ENCODE measurements at places on chromosomes 3 and 15. TPM values are rescaled to one million over a fixed set of nuclear protein-coding genes. Genes with fewer than 3 reads are reported as not detected.
A peak's percentile ranks its signal among the peaks of the same experiment; 100 is the strongest.

DNA sequence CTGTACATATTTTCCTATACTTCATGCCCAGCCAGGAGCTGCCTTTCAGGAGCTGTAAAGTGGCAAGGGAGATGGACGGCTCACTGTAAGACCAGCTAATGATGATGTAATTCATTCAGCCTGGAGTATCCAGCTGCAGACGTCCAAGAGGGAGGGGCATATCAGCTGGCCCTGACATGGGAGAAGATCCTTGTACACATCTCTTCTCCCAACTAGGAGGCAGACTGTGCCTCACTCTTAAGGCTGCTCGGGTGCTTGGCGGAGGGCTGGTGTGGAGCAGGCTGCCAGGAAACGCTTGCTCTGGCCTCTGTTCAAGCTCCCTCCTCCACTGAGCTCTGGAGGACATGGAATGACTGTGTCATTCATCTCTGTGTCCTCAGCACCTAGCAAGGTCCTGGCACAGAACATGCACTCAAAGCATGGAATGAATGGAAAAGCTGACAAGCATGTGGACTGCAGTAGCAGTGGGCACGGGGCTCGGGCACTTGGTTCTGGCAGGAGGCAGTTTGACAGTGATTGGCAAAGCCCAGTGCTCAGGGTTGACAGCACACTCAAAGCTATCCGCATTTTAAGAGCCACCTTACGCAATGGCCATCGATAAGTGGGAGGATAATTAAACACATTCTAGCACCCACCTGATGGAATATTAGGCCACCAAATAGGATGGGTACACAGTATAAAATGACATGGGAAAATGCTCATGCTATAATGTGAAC lies 72.4 kb downstream of the TBC1D2B start:
- H3K27me3 ChIP-seq: no peaks in the 10 kb centered on the region
- peaks cover 45% of the 10 kb centered on the region for H3K36me3 ChIP-seq
- peak overlapping the region; percentile 22 for H3K27ac ChIP-seq
- DNase-seq: no peak
- peaks cover 18% of the 10 kb centered on the region for H3K4me1 ChIP-seq

GRCh38 chr15:40325188-40325587 lies 1.7 kb downstream of the INAFM2 start:
- H3K4me1 ChIP-seq: peaks cover 36% of the 10 kb centered on the region

LMCD1 gene
- total RNA-seq: 1.1 TPM

GRCh38 chr15:64068133-64068532 lies 21.8 kb upstream of the DAPK2 start:
- DNase-seq: no peak
- H3K27me3 ChIP-seq: no peaks in the 10 kb centered on the region
- H3K36me3 ChIP-seq: peaks cover 16% of the 10 kb centered on the region
- H3K27ac ChIP-seq: peak overlapping the region; percentile 13
- H3K4me1 ChIP-seq: peaks cover 19% of the 10 kb centered on the region

GRCh38 chr3:168314166-168314565 lies 218.4 kb upstream of the GOLIM4 start:
- H3K36me3 ChIP-seq: no peaks in the 10 kb centered on the region
- no peaks in the 10 kb centered on the region for H3K27me3 ChIP-seq
- no peak overlapping the region for H3K27ac ChIP-seq
- no peak overlapping the region for H3K4me3 ChIP-seq
- no peaks in the 10 kb centered on the region for H3K4me1 ChIP-seq
- no peak for DNase-seq

DNA sequence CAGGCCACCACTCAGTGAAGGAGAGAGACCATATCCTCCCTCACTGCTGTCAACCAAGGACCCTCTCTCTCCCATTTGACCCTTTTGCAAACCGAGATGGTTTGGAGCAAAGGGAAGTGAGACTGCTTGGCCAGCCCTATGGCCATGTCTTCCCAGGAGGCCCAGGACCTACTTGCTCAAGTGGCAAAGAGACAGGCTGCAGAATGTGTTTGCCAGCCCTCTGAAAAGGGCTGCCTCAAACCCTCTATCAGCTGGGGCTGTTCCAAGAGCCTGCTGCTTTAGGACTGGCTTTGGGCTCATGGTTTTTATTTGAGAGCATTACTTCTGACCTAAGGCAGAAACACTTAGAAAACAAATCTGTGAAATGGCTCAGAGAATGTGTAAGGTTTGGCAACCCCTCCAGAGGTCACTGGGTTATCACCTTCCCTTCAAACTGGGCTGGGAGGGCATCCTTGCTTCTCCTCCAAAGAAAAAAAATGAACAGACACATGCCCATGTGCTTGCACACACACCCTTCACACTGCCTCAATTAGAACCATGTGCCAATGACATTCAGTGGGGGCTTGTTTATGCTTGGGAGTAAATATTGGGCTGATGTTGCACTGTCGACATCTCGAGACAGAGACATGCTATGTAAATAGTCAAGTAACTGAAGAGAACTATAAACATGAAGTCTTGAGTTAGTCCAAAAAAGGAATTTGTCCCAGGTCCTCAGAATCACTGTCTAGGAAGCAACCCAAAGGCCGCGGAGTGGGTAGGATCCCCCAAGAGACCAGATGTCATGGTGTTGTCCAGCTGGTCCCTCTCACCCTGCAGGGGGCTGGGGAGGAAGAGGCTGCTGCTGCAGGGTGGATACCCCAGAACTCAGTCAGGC lies 49.8 kb upstream of the CTDSPL start:
- DNase-seq: no peak
- H3K4me1 ChIP-seq: no peaks in the 10 kb centered on the region
- no peaks in the 10 kb centered on the region for H3K27me3 ChIP-seq
- H3K4me3 ChIP-seq: no peak overlapping the region

- no peak within 1 kb of the TSS for H3K27ac ChIP-seq
- peaks cover 2% of the 10 kb centered on the region for H3K27me3 ChIP-seq
- no peak for DNase-seq
- no peaks in the 10 kb centered on the region for H3K36me3 ChIP-seq
- H3K4me3 ChIP-seq: no peak within 1 kb of the TSS
- no peaks in the 10 kb centered on the region for H3K4me1 ChIP-seq
Measured at GRCh38 chr3:98166396-98166795, at the start of gene OR5H15. TSS of gene OR5H15 (plus strand) at chr3:98166696. CDS start at chr3:98168700, 2,004 bp downstream.

ACTRT3 gene
- total RNA-seq: 0.20 TPM

- H3K27me3 ChIP-seq: no peaks in the 10 kb centered on the region
- DNase-seq: no peak
- H3K4me3 ChIP-seq: no peak overlapping the region
- no peaks in the 10 kb centered on the region for H3K4me1 ChIP-seq
Measured at GRCh38 chr15:83764201-83764838, 110.4 kb downstream of the ADAMTSL3 start.

DNA sequence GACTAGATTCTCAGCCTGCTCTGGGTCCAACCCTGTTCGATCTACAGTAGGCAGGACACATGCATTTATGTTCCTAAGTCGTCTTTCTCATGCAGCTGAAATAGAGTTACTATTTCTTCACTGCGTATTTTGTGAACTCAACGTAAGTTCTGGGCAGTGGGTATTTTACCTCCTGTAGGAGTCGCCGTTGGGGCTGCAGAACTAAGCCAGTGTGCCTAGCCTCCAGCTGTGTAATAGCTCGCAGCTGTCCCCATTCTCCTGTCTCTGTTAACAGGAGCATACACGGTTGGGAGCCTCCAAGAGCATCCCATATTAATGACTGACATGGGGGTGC lies 58.4 kb upstream of the HRH1 start:
- no peak for DNase-seq
- no peak overlapping the region for H3K4me3 ChIP-seq
- no peak overlapping the region for H3K27ac ChIP-seq
- peaks cover 12% of the 10 kb centered on the region for H3K4me1 ChIP-seq
- no peaks in the 10 kb centered on the region for H3K36me3 ChIP-seq
- H3K27me3 ChIP-seq: peaks cover 5% of the 10 kb centered on the region

DNA sequence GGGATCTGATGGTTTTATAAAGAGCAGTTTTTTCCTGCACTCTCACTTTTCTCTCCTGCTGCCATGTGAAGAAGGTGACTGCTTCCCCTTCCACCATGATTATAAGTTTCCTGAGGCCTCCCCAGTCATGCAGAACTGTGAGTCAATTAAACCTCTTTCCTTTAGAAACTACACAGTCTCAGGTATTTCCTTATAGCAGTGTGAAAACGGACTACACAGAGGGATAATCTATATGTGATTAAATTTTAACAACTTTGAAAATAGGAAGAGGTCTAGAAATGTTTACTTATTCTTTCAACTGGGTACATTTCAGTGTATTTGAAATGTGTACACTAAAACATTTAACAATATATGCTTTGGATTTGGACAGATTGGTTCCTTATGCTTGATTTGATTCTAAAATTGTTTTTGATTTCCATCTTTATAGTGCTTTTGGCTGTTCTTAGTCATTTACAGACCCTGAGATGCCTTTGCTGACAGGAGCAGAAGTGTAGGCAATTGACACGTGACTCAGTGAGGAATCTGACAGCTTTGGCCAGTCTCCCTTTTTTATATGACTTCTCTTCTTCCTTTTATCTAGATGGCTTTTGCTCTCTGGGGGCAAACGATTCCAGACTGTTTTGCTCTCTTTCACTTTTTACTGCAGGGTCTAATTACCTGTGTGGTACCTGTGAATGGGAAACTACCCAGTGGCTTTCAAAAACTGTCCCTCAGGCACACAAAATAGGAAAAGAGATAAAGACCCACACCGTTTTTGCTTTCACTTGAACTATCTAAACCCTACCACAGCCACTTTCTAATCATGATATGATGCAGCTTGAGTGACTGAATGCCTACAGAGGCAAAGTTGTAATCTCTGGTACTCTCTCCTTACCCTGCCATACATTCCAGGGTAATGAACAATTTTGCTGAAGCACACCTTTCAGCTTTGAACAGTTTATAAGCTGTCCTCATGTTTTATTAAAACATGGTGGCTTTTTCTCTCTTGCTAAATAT lies 422.6 kb downstream of the ROBO1 start:
- H3K4me1 ChIP-seq: no peaks in the 10 kb centered on the region
- no peak overlapping the region for H3K4me3 ChIP-seq
- H3K27ac ChIP-seq: no peak overlapping the region
- H3K27me3 ChIP-seq: no peaks in the 10 kb centered on the region

DNA sequence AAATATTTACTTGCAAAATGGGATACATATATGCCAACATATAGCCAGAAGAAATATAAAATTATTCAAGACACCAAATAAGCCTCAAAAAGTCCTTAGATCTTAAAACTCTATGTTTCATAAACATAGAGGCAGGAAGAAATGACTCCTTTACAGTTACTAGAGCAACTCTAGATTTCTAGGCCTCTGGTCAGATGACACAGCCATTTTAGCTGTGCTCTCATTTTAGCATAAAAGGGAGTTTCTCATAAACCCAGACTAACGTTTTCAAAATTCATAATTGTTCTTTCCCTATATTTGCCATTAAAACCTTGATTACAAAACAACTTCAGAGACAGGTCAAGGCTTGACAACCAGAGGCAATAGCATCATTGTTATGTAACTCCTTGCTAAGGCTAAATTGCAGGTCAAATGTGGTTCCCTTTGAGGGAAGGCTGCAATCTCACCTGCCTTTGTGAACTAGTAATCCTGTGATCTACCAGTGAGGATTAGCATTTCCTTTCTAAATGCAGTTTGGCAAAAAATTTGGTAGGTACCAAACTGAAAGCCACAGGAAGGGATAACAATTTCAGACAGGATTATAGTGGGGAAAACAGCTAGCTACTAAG lies 8.2 kb downstream of the THOC7 start:
- H3K36me3 ChIP-seq: peaks cover 22% of the 10 kb centered on the region
- H3K27ac ChIP-seq: no peak overlapping the region
- DNase-seq: no peak
- no peaks in the 10 kb centered on the region for H3K27me3 ChIP-seq
- H3K4me3 ChIP-seq: no peak overlapping the region

SCAMP5 gene
- 3.0 TPM for total RNA-seq

- peak overlapping the region; percentile 79 for H3K27ac ChIP-seq
- H3K4me3 ChIP-seq: peak overlapping the region; percentile 9
- peaks cover 12% of the 10 kb centered on the region for H3K36me3 ChIP-seq
Measured at GRCh38 chr3:48516571-48516970, 12.6 kb upstream of the SHISA5 start.

- H3K27ac ChIP-seq: no peak overlapping the region
- H3K4me3 ChIP-seq: no peak overlapping the region
- H3K27me3 ChIP-seq: no peaks in the 10 kb centered on the region
- no peak for DNase-seq
Measured at GRCh38 chr15:46636206-46636605, 1001.4 kb downstream of the SQOR start.

HHLA2 gene
- 3.0 TPM for total RNA-seq

CCDC191 gene
- total RNA-seq: 2.9 TPM

DNA sequence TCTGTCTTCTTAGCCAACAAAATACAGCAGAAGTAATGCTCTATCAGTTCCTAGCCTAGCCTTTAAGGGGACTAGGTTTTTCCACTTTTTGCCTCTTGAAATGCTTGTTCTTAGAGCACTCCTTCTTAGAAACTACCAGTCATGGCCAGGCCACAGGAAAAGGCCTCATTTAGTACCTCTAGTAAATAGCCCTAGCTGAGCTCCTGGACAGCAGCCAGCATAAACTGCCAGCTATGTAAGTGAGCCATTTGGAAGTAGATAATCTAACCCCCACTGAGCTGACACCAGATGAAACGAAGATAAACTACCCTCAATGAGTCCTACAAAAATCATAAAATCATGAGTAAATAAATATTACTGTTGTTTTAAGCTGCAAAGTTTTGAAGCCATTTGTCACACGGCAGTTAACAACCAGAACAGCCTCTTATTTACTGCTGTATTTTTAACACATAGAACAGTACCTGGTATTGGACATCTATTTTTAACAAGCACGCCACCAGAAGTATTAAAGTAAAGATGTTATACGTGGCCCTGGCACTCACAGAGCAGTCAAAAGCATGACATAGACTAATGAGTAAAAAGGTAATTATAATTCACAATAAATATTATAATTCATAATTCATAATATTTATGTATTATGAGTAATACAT lies 12.0 kb downstream of the TBC1D5 start:
- H3K4me3 ChIP-seq: no peak overlapping the region
- peaks cover 56% of the 10 kb centered on the region for H3K36me3 ChIP-seq
- DNase-seq: no peak
- H3K27me3 ChIP-seq: no peaks in the 10 kb centered on the region
- H3K27ac ChIP-seq: no peak overlapping the region

GRCh38 chr3:127141921-127142730 lies 50.8 kb upstream of the PRR23E start:
- no peak overlapping the region for H3K4me3 ChIP-seq
- peaks cover 1% of the 10 kb centered on the region for H3K27me3 ChIP-seq
- H3K27ac ChIP-seq: no peak overlapping the region

GRCh38 chr3:127608362-127608718 lies 10.1 kb downstream of the MCM2 start:
- no peaks in the 10 kb centered on the region for H3K27me3 ChIP-seq
- no peak for DNase-seq
- peaks cover 65% of the 10 kb centered on the region for H3K36me3 ChIP-seq
- no peak overlapping the region for H3K4me3 ChIP-seq
- H3K27ac ChIP-seq: no peak overlapping the region

MASP1 gene
- total RNA-seq: not detected

AP3B2 gene
- total RNA-seq: 0.08 TPM
